Fibroblast of the aortic adventitia (primary cell): ENCODE measurements at places on chromosomes 12 and 14. TPM values are rescaled to one million over a fixed set of nuclear protein-coding genes. Genes with fewer than 3 reads are reported as not detected.

DNA sequence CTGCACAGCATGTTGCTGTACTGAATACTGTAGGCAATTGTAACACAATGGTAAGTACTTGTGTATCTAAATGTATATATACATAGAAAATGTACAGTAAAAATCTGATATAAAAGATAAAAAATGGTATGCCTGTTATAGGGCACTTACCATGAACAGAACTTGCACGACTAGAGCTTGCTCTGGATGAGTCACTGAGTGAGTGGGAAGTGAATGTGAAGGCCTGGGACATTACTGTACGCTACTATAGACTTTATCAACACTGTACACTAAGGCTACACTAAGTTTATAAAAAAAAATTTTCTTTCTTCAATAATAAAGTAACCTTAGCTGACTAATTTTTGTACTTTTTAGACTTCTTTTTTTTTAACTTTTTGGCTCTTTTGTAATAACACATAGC is 24.2 kb upstream of the NEDD1 start:
- DNase-seq = peak; percentile 77

- DNase-seq = no peak
Measured at GRCh38 chr12:3086211-3086610, 9.0 kb downstream of the TSPAN9 start.

The AQP2 gene
- total RNA-seq = not detected in 2 replicates

The SALL2 gene
- 5.3 and 9.0 TPM in 2 replicates for total RNA-seq

- DNase-seq = no peak
Measured at GRCh38 chr14:76775695-76776427, 14.6 kb downstream of the VASH1 start.

DNA sequence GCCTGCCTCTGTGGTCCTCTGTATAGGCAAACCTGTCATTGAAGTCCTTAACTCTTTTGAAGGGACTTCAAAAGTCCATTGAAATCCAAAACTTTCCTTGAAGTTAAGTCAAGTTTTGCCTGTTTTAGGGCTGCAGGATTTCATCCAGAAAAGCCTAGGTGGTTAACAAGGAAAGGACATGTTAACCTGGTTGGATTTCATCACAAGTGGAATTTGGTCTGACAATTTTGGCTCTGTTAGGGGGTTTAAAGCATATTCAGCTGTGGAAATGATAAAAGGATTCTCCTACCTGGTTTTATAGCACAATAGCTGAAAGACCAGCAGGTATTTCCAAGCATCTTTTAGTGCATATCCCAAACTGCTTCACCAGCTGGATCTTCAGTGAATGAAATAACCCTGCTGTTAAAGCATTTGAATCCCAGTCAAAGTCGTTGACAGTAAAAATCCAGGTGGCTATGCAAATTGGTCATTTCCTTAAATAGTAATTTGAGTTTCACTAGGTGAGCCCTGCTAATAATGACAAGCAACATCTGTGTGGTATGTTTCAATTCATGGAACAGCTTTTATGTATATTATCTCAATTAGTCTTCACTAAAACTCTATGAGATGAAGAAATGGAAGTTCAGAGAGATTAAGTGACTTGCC is 400.5 kb downstream of the ETNK1 start:
- DNase-seq = no peak

- no peak for DNase-seq
Measured at GRCh38 chr12:47824198-47824597, 4.5 kb upstream of the HDAC7 start.

The PTCSC3 gene
- not detected in 2 replicates for total RNA-seq
